ENCODE measurements at places on chromosomes 12 and 14.

DNA sequence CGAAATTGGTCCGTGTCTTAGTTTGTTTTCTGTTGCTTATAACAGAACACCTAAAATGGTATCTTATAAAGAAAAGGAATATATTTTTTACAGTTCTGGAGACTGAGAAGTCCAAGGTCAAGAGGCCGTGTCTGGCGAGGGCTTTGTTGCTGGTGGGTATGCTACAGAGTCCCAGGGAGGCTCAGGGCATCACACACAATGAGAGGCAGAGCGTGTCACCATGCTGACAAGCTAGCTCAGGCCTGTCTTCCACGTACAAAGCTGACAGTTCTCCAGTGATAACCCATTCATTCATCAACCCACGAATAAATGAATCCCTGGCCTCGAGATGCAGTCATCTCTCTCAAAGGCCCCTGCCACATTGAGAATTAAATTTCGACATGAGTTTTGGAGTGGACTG, 56.7 kb upstream of the AEBP2 start:
- no peak for DNase-seq

GRCh38 chr14:96081767-96082400, 42.7 kb downstream of the C14orf132 start:
- no peak for DNase-seq

DNA sequence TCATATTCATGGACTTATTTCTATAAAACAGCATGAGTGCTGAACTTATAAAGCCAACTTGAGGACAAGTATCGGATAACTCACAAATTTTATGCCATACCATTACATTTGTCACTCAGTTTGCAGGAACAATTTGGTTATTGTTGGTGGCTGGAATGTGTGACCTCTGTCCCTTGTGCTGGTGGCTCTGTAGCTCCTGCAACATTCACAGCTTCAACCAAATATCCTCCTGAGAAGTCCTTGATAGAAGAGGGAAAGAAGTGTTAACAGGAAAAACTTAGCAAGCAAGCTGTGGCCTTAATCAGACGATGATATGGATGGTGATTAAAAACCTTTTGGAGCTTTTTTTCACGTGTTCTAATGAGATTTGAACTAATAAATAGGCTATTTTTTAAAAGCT, 61.0 kb upstream of the DNM1L start:
- DNase-seq = no peak

GRCh38 chr12:57729321-57729844, 9.2 kb downstream of the AGAP2 start:
- DNase-seq = no peak

GRCh38 chr12:117052386-117053049, 46.7 kb downstream of the TESC start:
- no peak for DNase-seq

DNA sequence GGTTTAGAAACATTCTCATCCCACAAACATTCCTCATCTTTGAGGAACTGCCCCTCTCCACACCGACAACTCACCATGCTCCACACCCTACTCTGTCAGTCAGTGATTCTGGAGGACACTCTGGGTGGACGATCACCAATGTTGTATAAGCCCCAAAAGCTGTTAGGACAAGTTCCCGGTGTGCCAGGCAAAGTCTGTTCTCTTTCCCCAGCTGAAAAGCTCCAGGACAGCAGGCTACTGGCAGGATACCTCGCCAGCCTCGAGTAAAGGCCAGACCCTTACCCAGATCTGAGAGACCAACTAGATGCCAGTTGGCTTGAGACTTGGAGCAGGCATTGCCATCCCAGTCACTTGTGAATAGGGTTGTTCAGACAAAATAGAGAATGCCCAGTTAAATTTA, 12.0 kb downstream of the KRT5 start:
- DNase-seq = no peak

DNA sequence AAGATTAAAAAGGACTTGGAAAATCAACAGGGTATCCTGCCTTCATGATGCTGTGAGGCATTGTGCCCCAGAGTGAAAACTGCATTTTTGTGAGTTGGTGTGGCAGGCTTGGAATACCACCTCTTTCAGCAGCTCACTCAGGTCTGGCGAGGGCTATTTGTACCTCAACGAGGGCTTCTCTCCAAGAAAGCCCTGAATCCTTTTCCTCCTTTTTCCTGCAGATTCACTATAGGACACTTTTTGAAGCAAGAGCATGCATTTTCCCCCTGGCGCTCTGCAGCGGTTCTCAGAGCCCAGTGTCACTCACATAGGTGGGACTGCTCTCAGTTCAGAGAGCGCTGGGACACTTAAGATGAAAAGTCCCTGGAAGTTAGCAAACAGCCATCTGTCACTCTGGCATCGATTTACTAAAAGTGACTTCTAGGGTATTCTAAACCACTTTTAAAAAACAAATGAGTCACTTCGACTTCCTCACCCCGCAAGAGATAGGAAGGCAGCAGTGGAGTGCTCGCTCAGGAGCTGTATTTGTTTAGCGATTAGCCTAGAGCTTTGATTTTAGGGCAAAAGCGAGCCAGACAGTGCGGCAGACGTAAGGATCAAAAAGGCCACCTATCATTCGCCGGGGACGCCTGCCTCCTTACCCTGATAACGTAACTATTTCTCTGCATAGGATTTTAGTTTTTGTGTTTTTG, 782 bp upstream of the LGR5 start:
- DNase-seq = no peak

DNA sequence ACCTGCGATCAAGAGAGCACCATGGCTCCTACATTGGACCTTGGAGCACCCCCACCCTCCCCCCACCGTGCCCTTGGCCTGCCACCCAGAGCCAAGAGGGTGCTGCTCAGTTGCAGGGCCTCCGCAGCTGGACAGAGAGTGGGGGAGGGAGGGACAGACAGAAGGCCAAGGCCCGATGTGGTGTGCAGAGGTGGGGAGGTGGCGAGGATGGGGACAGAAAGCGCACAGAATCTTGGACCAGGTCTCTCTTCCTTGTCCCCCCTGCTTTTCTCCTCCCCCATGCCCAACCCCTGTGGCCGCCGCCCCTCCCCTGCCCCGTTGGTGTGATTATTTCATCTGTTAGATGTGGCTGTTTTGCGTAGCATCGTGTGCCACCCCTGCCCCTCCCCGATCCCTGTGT, 1.8 kb upstream of the RNU7-1 start:
- DNase-seq = no peak

DNA sequence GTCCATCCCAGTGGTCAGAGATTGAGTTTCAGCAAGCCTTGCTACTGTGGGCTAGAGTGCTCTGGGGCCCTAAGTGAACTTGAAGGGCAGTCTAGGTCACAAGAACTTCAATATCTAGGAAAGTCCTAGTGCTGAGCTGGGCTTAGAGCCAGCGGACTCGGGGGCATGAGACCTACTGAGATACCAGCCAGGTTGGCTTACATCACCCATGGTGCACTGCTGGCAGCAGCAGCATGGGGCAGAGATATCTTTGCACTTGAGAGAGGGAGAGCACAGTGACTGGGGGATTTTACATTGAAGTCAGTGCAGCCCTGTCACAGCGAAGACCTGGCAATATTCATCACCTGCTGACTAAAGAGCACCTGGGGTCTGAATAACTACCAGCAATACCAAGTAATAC, 158.3 kb upstream of the PRKD1 start:
- no peak for DNase-seq

GRCh38 chr12:6266541-6266966, 43.9 kb upstream of the PLEKHG6 start:
- no peak for DNase-seq

DNA sequence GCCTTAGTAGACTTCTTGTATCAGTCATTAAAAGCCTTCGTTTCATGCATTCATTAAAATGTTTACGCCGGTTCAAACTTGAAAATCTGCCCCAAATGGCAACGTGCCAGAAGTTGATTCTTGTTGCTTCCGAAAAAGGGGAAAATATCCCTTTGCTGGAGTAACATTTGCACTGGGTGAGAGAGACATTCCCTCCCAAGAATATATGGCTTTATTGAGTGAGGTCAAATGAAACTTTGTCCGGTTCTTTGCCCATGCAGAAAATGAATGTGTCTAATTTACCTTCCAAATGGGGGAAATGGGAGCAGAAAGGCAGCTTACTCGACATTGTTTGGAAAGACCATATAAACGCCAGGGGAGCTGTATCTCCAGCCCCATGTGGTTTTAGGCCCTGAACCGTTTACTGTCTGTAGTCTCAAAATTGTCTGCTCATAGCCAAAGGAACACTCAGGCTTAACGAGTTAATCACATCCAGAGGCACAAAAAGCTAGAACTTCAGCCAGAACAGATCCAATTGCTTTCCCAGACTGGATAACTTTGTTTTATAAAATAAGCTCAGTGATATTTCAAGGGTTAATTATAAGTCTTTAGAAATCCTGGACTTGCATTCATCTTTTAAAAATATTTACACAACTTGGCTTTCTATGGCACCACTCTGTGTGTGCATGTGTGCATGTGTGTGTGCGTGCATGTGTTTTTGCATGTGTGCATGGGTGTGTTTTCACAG, 2.9 kb upstream of the EMP1 start:
- no peak for DNase-seq

GRCh38 chr12:27226407-27226929, 17.6 kb upstream of the STK38L start:
- DNase-seq = no peak
